ENCODE measurements at places on chromosomes 6 and 20. TPM values are rescaled to one million over a fixed set of nuclear protein-coding genes. Genes with fewer than 3 reads are reported as not detected.

The DACT2 gene
- 0.20 TPM for total RNA-seq

The PRL gene
- not detected for total RNA-seq

The WFDC12 gene
- not detected for total RNA-seq

The GRM1 gene
- total RNA-seq = not detected

The PTCRA gene
- not detected for total RNA-seq

The OOEP gene
- total RNA-seq = not detected

The CENPQ gene
- 7.4 TPM for total RNA-seq

The TPMT gene
- total RNA-seq = 6.9 TPM

The HLA-F gene
- 4.1 TPM for total RNA-seq

The NPEPL1 gene
- 36.0 TPM for total RNA-seq

All from A549 treated with CORT108297 at 1 μM for 4 hours (cell line).